ENCODE measurements at places on chromosomes 13 and 19.

GRCh38 chr19:30558793-30559192 is 186.6 kb downstream of the ZNF536 start:
- DNase-seq: no peak

DNA sequence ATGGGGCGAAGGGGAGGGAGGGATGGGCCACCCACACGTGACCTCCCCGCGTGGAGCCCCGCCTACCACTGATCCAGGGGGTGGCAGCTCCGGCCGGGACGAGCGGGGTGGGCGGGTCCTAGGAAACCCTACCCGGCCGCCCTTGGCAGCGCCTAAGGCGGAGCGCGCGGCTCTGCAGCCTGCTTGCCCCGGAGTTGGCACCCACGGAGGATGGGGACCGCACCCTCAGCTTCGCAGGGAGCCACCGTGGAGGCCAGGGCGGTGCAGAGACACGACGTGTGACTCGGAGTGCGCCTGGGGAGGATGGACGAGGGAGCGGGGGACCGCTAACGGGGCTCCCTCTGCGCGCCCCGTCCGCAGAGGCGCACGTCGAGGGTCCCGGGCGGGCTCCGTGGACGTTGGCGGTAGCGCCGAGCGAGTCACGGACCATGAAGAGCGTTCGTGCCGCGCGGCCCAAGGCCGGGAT is at the start of gene RGS9BP:
RGS9BP (plus strand) TSS at position 129 of the 466 bp plus-strand sequence. CDS start 416 bp downstream, outside the sequence.
- peak; percentile 70 for DNase-seq

- DNase-seq: no peak
Observed at GRCh38 chr19:28118235-28118634, 1094.7 kb downstream of the UQCRFS1 start.

DNA sequence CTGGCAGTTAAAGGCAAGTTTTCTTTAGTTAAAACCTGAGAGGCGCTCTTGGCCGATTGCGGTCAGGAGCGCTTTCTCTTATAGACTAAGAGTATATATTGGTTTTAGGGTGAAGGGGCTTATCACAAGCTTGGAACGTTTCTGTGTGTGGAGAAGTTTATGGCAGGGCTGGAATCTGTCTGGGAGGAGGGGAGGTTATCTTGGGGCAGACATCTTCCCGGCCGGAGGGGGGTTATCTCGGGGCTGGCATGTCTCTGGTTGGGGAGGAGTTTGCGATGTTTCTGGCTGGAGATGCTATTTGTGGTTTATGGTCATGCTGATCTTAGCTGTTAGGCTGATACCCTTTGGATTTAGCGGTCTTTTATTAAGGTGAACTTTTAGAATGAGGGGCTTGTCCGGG is 18.3 kb downstream of the KDM4B start:
- no peak for DNase-seq

GRCh38 chr19:46180701-46181387 is 32.8 kb downstream of the IGFL2 start:
- no peak for DNase-seq

GRCh38 chr13:98466634-98467236 is 110.2 kb downstream of the STK24 start:
- DNase-seq: peak; percentile 49

GRCh38 chr13:34867590-34867989 is 74.5 kb upstream of the NBEA start:
- DNase-seq: no peak

GRCh38 chr13:63435667-63436324 is 2020.1 kb upstream of the PCDH20 start:
- no peak for DNase-seq

GRCh38 chr13:104584481-104584880 is 1518.3 kb upstream of the SLC10A2 start:
- no peak for DNase-seq

GRCh38 chr19:5290336-5291262 is 50.0 kb downstream of the PTPRS start:
- no peak for DNase-seq

DNA sequence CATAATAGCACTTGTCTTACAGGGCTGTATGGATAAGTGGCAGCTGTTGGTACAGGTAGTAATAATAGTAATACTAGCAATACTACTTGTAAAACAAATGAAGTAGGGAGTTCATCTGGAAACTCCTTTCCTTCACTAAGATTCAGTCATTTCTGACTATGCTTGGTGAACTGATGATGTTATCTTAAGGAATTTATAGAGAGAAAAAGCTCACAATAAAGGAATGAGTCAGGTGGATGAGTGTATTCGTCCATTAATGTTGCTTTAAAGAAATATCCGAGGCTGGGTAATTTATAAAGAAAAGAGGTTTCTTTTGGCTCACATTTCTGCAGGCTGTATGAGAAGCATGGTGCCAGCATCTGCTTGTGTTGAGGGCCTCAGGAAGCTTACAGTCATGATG is 477.3 kb downstream of the KLF12 start:
- DNase-seq: no peak

DNA sequence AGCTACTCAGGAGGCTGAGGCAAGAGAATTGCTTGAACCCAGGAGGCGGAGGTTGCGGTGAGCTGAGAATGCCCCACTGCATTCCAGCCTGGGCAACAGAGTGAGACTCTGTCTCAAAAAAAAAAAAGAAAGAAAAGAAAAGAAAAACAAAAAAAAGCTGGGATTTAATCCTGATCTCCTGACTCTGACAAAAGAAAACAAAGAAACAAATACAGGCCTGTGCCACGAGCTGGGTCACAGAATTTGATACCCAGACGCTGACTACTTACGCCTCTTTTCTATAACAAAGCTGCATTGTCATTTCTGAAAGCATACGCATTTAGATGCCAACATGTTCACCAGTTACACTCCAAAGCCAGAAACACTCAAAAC is 18.2 kb upstream of the GTF2F2 start:
- DNase-seq: no peak

GRCh38 chr19:1847684-1848398 is 442 bp downstream of the REXO1 start:
- peak; percentile 55 for DNase-seq

GRCh38 chr19:6238256-6238642 is 41.5 kb downstream of the MLLT1 start:
- DNase-seq: no peak

DNA sequence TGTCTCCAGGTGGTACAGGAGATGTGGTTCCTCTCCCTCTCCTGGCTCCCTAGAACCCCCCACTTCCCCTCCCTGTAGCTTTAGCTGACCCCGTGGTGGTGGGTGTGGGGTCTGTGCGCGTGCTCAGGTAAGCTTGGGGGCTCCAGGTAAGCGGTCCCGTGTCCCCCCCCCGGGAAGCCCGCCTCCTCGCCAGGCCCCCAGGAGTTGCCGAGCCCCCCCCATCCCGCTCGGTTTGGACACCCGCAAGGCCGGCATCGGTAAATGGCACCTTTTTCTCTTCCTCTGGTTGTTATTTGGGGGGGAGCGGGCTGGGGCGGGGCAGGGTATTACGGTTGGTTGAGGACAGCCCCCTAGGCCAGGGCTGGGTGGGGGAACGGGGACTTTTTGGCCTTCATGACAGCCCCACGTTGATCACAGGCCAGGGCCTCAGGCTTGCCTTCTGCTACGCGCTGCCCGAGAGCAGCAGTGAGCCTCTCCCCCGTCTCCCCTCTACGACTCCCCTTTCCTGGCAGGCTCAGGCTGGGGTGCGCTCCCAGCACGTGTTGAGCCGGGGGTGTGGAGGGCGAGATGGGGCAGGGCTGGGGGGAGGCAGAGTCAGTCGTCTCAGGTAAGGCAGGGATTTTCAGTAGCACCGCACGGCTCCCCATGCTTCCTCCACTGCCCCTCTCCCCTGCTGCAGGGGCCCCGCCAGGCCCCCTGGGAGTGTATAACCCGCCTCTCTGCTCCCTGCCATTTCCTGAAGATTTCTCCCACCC is 10.7 kb upstream of the LIN7B start:
- DNase-seq: no peak

DNA sequence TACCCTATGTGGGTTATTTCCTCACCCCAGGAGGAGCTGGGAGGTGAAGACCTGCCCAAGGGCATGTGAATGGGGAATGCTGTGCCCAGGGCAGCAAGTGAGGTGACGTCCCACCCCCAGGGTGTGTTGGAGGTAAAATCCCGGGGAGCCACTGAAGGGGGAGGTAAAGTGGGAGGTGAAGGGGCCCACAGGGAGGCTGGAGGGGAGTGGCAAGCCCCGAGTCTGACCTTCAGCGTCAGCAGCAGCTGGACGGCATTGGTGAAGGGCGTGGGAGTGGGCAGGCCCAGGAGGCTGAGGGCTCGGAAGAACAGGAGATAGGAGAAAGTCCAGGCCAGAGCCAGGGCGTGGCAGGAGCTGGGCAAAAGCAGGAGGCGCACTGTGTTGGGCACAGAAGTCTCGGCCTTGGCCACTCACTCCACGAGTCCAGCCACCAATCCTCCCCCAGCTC is 2.4 kb downstream of the MBOAT7 start:
- DNase-seq: no peak

GRCh38 chr13:99034333-99035085 is 56.6 kb upstream of the DOCK9 start:
- DNase-seq: no peak

- DNase-seq: no peak
Observed at GRCh38 chr13:94267581-94268366, 211.7 kb downstream of the DCT start.

DNA sequence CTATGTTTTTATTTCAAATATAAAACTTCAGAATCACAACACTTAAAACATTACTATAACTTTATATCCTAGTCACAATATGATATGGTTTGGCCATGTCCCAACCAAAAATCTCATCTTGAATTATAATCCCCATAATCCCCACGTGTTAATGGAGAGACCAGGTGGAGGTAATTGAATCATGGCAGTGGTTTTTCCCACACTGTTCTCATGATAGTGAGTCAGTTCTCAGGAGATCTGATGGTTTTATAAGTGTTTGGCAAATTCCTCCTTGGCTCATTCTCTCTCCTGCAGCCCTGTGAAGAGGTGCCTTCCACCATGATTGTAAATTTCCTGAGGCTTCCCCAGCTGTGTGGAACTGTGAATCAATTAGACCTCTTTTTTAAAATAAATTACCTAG is 307.6 kb downstream of the SPRY2 start:
- DNase-seq: no peak

GRCh38 chr19:42249149-42249750 is 5.7 kb downstream of the ERF start:
- DNase-seq: no peak

- no peak for DNase-seq
Observed at GRCh38 chr13:90738881-90739280, 608.6 kb upstream of the MIR17HG start.

- peak; percentile 63 for DNase-seq
Observed at GRCh38 chr19:4768934-4769777, 22.4 kb upstream of the FEM1A start.
